ENCODE measurements at places on chromosomes 1 and 21. TPM values are rescaled to one million over a fixed set of nuclear protein-coding genes. Genes with fewer than 3 reads are reported as not detected.

Gene SORT1
- 1.8 TPM for total RNA-seq

Gene CR1L
- total RNA-seq: 0.42 TPM

Gene IGSF9
- not detected for total RNA-seq

Gene GUCA2A
- not detected for total RNA-seq

Gene CELA2B
- total RNA-seq: not detected

Gene RABGAP1L
- total RNA-seq: 79.5 TPM

Gene DMRTA2
- not detected for total RNA-seq

Gene TADA1
- total RNA-seq: 14.9 TPM

Gene HENMT1
- 17.4 TPM for total RNA-seq

Gene GPR3
- not detected for total RNA-seq

Gene PLEKHN1
- 0.24 TPM for total RNA-seq
